Stimulated activated CD8-positive, alpha-beta memory T cell treated with anti-CD3 and anti-CD28 coated beads, Interleukin-4, amount 100 ng/mL, for 4 hours (primary cell): ENCODE measurements at places on chromosomes 5 and 9.

DNA sequence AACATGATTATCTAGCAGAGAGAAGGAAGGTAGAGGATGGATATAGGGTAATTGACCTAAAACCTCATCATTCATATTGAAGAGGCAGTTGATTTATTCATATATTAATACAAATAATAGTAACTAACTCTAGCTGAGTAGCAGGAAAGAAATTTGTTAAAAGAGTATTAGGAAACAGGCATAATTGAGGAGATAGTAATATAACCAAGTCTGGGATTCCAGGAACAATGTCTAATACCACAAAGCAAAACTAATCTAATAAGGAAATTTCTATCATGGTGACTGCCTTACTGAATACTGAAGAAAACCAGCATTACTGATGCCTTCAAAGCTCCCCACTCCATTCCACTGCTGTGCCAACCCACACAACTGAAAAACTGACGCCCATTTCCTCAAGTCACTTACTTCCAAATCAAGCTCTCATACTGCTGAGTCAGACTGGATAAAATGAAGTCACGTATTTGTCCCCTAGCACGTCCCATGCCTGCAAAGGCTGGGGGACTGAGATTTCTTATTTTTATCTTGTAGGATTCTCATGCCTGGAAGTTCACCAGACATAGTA lies 153.9 kb downstream of the SMC2 start:
- no peak for DNase-seq

GRCh38 chr9:17600962-17601593 lies 22.2 kb downstream of the SH3GL2 start:
- no peak for DNase-seq

- DNase-seq, result no peak
These were observed at the start of gene KIF12 for GRCh38 chr9:114098936-114099668. Gene KIF12, minus strand, starts transcription at chr9:114099292. Its CDS starts 16 bp downstream, at chr9:114099276.

GRCh38 chr5:142892021-142892420 lies 121.8 kb downstream of the ARHGAP26 start:
- no peak for DNase-seq

DNA sequence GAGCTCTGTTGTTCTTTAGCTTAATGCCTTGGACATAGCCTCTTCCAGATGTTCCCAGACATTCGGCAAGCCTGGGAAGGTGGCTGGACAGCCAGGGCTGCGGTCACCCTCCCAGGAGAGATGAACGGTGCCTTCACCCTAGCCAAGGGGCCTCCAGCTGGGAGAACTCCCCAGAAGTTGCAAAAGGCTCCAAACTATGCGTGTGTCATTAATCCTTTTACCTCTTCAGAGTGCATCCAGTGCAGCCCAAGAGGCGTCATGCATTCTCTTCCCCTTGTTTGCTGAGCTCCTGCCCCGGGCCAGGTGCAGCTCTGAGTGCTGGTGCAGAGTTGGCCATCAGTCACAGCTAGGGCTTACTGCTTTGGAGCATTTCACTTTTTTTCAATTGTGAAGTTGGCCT lies 22.8 kb downstream of the HMCN2 start:
- DNase-seq, result no peak

DNA sequence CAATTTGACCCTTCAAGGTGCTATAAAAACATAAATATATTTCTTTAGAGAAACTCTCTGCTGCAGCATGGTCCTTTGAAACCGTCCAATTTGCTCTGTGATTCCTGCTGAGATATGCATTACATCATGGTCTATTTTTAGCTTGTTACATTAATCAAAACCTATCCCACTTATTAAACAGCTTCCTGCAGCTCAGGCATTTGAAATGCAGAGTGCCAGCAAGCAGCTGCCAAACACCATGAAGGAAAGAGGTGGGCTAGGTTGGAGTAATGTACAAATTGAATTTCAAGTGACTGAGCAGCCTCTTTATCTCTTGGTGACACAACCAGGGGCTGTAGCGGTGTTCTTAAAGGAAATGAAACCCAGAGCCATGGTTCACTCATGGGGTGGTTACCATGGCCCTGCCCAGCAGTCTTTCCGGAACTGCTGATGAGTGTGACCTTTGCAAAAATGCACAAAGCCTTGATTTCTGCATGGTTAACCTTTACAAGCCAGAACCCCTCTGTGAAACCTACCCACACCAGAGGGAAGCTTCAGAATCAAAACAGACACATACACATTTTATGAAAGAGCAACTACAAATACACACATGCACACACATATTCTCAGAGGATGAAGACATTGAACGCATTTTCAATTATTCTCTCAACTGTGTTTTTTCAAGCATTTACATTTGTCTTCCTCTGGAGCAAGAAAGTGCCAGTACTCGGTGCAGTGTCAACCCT lies 155.8 kb upstream of the ZNF608 start:
- DNase-seq, result no peak

- DNase-seq, result no peak
These were observed 1258.6 kb downstream of the CDH12 start for GRCh38 chr5:21594566-21594965.

DNA sequence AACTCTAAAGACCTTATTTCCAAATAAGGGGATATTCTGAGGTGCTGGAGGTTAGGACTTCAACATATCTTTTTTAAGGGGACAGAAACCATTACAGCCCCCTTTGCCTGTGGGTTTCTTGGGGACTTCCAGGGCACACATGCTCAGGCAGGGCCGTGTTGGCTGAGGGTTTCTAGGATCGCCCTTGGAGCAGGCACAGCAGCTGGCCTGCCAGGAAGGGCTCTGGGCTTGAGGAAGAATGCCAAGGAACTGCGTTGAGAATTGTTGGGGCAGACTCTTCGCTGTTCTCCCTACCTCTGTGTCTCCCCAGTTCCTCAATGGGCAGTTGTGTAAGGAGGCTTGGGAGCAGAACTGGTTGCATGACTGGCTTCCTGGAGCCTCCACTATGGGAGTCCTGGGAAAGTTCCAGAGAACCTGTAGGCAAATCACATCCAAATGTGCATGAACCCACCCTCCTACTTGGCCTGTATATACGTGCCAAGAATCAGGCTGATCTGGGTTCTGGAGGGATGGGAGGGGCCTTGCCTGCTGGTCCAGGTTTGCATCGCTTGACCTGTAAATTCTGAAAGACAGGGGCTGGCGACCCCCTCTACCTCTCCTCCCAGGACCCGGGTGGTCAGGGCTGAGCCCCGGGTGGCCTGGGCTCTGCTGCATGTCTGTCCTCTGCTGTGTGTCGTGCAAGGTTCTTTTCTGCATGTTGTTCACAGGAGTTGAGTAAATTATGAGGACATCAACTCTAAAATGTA lies 65.5 kb downstream of the HSPA4 start:
- no peak for DNase-seq

DNA sequence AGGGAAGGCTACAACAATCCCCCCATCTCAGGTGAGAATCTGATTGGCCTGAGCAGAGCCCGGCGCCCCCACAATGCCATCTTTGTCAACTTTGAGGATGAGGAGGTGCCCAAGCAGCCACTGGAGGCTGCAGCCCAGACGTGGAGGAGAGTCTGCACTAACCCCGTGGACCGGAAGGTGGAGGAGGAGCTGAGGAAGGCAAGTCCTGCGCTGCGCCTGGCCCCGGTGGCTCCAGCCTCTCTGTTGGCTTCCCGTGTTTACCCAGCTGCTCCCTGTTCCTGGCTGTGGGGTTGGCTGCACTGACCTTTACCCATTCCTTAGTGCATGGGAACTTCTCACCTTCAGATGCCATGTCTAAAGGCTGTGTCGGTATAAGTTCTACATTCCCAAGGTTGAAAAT lies 11.0 kb upstream of the CEL start:
- no peak for DNase-seq
